Aorta (tissue), 5 donors: ENCODE measurements at places on chromosomes 12 and 14. TPM values are rescaled to one million over a fixed set of nuclear protein-coding genes. Genes with fewer than 3 reads are reported as not detected.

The CLEC14A gene
- total RNA-seq, result 36.8 TPM

DNA sequence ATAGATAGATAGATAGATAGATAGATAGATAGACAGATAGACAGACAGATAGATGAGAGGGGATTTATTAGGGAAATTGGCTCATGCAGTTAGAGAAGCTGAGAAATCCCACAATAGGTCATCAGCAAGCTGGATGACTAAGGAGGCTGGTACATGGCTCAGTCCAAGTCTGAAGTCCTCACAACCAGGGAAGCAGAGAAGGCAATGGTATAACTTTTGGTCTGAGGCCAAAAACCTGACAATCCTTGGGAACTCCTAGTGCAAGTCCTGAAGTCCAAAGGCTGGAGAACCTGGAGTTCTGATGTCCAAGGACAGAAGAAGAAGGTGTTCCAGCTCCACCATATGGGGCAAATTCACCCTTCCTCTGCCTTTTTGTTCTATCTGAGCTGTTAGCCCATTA is 517.6 kb upstream of the ATP2B1 start:
- DNase-seq, result no peak

GRCh38 chr14:22807432-22808087 is 7.7 kb downstream of the SLC7A7 start:
- no peak for DNase-seq

GRCh38 chr12:64070454-64070853 is 151.6 kb downstream of the KICS2 start:
- no peak for DNase-seq

DNA sequence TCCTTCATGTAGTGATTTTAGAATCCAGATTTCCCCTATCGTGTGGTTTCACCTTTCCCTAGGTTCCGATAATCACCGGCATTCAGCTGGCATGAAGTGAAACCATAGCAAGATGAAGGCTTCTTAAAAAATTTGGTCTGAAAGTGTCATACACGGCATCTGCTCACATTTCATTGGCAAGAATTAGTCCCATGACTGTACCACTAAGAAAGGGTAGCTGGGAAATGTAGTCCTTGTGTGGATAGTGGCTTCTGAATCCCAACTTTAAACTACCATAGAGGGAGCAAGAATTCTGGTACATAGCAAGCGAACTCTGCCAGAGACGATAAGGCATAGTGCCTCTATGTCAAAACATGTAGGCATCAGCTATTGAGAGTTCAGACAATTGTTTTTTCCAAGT is 360.1 kb upstream of the TBX3 start:
- no peak for DNase-seq

DNA sequence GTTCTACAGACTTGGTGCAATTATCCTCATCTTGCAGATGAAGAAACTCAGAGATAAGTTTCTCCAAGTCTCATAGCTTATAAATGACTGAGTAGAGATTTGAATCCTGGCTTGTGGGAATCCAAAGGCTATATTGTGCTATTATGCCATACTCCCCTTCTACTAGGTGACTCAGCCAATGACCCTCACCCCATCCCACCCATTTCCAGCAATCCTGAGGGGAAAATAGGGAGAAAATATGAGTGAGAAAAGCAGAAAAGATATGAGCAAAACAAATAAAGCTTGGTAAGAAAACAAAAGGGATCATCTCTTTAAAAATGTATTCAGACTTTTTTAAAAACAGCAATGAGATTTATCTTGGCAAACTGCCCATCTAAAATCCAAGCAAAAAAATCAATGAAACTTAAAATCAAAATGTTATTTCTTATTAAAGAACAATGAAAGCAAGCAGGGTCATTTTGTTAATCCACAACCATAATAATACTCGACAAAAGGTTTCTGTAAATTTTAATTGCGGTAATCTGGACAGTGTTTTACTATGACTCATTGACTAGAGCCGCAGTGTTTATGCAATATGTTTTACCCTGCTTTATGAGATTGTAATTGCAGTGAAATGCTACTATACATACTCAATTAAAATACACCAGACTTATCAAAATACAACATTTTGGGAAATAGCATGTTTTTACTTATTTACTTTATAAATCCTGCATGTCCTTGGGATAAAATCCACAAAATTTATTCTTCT is 13.1 kb upstream of the LGR5 start:
- no peak for DNase-seq

DNA sequence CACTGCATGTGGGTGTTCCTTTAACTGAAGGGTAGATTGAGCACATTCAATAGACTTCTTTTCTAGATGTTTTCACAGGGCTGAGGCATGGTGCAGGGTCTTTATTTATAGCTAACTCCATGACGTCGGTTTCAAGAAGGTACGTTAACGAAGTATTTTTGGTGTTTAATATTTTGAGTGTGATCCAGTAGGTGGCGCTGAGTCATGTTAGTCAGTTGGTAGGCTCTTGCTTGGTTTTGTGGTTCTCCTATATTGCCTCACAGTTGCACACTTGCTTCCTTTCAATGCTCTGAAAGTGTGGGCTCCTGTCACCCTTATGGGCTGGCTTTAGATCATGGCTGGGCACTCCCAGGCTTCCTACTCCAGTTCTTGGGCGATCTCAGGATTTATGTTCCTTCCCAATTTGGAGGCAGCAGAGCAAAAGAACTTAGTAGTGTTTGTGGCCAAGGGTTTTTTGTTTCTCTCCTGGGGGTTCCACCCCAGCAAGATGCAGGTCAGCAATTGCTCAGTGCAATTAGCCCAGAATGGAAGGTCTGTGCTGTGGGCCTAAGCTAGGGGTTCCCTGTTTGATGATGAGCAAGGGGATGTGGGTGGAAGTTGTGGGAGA is 471.6 kb upstream of the FOXG1 start:
- DNase-seq, result no peak
